ENCODE measurements at places on chromosomes 12 and 14. TPM values are rescaled to one million over a fixed set of nuclear protein-coding genes. Genes with fewer than 3 reads are reported as not detected.

GRCh38 chr12:104154286-104154685, 16.3 kb upstream of the NFYB start:
- H3K36me3 ChIP-seq = no peaks in the 10 kb centered on the region
- no peak for DNase-seq
- H3K27ac ChIP-seq = no peak overlapping the region
- no peak overlapping the region for H3K4me3 ChIP-seq

DNA sequence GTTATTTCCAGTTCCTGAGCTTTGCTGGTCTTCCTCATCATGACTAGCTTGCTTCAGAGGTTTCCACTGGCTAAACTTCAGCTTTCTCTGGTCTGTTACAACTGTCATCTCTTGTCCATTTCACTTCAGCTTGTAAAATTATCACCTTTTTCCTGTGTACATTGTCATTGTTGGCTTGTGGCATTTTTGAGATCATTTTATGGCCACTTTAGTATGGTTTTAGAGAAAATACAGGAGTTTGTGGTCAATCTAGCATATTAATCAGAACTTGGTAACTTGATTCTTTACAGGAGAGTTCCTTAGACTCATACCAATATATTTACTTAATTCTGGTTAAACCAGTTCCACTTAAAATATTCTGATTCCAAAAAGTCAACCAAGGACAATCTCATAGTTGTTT, 235.9 kb upstream of the KITLG start:
- H3K4me3 ChIP-seq = no peak overlapping the region
- DNase-seq = no peak
- H3K27me3 ChIP-seq = no peaks in the 10 kb centered on the region
- no peaks in the 10 kb centered on the region for H3K36me3 ChIP-seq
- no peaks in the 10 kb centered on the region for H3K4me1 ChIP-seq
- no peak overlapping the region for H3K27ac ChIP-seq

DNA sequence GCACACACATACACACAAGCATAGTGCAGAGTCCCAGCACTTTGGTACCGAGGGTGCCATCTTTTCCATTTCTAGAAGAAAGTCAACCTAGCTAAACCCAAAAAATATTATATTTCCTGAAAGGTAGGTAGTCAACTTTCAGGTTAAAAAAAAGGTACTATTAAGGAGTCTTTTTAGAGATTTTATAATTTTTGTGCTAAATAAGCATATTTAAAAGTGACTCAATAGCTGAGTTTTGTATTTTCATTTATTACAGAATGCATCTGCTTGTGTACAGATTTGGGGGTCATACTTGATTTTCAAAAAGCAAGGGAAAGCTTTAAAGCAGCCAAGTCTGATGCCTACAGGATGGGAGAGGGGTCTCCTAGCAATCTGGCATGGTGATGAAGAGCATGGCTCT, 34.6 kb downstream of the DCAF5 start:
- no peaks in the 10 kb centered on the region for H3K36me3 ChIP-seq
- no peaks in the 10 kb centered on the region for H3K4me1 ChIP-seq
- H3K4me3 ChIP-seq = no peak overlapping the region
- no peak for DNase-seq

GRCh38 chr12:130300090-130300489, 37.6 kb upstream of the PIWIL1 start:
- H3K27me3 ChIP-seq = no peaks in the 10 kb centered on the region
- DNase-seq = no peak
- H3K4me3 ChIP-seq = no peak overlapping the region

GRCh38 chr14:54672181-54672580, 105.3 kb downstream of the SAMD4A start:
- H3K27me3 ChIP-seq = no peaks in the 10 kb centered on the region
- H3K27ac ChIP-seq = no peak overlapping the region
- DNase-seq = no peak
- H3K4me1 ChIP-seq = peaks cover 23% of the 10 kb centered on the region
- H3K4me3 ChIP-seq = no peak overlapping the region

- DNase-seq = peak; percentile 70
- no peaks in the 10 kb centered on the region for H3K4me1 ChIP-seq
- no peak overlapping the region for H3K27ac ChIP-seq
- no peak overlapping the region for H3K4me3 ChIP-seq
Observed at GRCh38 chr14:96762650-96763049, 34.5 kb upstream of the VRK1 start.

DNA sequence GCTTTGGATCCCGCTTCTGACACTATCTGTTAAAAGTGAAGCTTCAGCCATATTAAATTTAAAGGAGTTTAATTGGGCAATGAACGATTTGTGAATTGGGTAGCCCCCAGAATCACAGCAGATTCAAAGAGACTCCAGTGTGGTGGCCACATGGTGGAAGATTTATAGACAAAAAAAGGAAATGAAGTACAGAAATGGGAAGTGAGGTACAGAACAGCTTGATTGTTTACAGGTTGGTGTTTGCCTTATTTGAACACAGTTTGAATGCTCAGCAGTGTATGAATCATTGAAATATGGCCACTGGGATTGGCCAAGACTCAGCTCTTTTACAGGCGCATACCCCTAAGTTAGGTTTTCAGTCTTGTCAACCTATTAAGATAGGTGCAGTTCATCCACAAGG, 21.9 kb downstream of the CCDC91 start:
- no peak overlapping the region for H3K27ac ChIP-seq
- H3K27me3 ChIP-seq = no peaks in the 10 kb centered on the region
- no peaks in the 10 kb centered on the region for H3K4me1 ChIP-seq
- no peaks in the 10 kb centered on the region for H3K36me3 ChIP-seq
- H3K4me3 ChIP-seq = no peak overlapping the region

GRCh38 chr12:110001596-110001995, 2.4 kb downstream of the ANKRD13A start:
- H3K4me3 ChIP-seq = no peak overlapping the region
- no peak overlapping the region for H3K27ac ChIP-seq
- H3K27me3 ChIP-seq = no peaks in the 10 kb centered on the region

GRCh38 chr12:58593557-58594304, 326.6 kb downstream of the LRIG3 start:
- peaks cover 3% of the 10 kb centered on the region for H3K4me1 ChIP-seq
- H3K27ac ChIP-seq = no peak overlapping the region
- H3K4me3 ChIP-seq = no peak overlapping the region
- no peaks in the 10 kb centered on the region for H3K27me3 ChIP-seq

DNA sequence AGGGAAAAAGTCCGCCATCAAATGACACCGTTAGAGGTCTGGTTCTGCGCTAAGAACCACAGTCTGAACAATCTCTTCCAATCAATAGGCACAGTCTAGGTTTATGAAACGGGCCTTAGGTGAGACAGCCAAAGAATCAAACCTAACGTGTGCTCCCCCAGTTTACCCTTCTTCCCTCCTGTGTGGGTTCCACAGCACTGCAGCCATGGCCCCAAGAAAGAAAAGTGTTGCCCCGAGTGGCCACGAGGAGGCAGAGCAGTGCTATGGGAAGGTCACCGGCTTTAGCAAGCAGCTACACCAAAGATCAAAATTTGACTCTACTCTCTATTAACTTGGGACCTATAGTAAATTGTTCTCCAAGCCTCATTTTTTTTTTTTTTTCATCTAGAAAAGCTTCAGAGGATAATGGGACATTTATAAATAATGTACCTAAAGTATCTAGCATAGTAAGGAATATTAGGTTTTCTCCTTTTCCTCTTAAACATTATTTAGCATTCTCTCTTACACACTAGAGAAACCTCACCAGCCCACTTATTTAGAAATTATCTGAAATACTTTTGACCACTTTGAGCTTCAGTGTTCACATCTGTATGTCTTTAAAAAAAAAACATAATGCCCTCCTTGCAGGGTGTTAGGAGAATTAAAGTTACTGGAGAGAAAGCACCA, 70.2 kb upstream of the GPHB5 start:
- no peak overlapping the region for H3K4me3 ChIP-seq
- H3K4me1 ChIP-seq = peaks cover 6% of the 10 kb centered on the region
- H3K36me3 ChIP-seq = no peaks in the 10 kb centered on the region
- no peaks in the 10 kb centered on the region for H3K27me3 ChIP-seq
- DNase-seq = peak; percentile 70

DNA sequence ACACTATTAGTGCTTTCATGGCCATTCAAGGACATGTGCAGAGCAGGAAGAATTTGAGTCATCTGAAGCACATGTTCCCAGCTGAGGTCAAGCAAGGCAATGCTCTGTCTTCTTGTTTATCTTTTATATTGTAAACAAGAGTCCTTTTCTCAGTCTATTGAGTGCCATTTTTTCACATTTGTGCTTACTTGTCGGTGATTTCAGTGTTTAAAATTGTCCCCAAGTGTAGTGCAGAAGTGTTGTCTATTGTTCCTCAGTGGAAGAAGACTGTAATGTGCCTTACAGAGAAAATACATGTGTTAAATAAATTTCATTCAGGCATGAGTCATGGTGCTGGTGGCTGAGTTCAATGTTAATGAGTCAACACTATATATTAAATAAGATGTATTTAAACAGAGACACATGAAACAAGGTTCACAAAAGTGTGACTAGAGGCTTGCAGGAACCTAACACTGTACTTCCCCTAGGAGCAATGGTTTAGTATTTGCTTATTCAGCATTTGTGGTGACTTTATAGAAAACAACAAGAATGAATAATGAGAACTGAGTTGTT, 391.1 kb downstream of the LRIG3 start:
- H3K36me3 ChIP-seq = no peaks in the 10 kb centered on the region
- no peaks in the 10 kb centered on the region for H3K27me3 ChIP-seq
- no peak for DNase-seq

GRCh38 chr14:49986343-49987014, 93.6 kb downstream of the ARF6 start:
- no peak for DNase-seq
- H3K4me1 ChIP-seq = peaks cover 30% of the 10 kb centered on the region
- peak overlapping the region; percentile 93 for H3K27ac ChIP-seq
- H3K36me3 ChIP-seq = no peaks in the 10 kb centered on the region
- H3K27me3 ChIP-seq = no peaks in the 10 kb centered on the region

GRCh38 chr12:55829967-55830600, 697 bp upstream of the DNAJC14 start:
- H3K4me1 ChIP-seq = peaks cover 21% of the 10 kb centered on the region
- H3K27ac ChIP-seq = peak overlapping the region; percentile 99
- H3K4me3 ChIP-seq = peak overlapping the region; percentile 32

GRCh38 chr14:59325906-59326305, 137.4 kb downstream of the DAAM1 start:
- no peak for DNase-seq
- H3K27ac ChIP-seq = no peak overlapping the region
- H3K4me1 ChIP-seq = peaks cover 2% of the 10 kb centered on the region
- H3K36me3 ChIP-seq = no peaks in the 10 kb centered on the region
- no peak overlapping the region for H3K4me3 ChIP-seq
- no peaks in the 10 kb centered on the region for H3K27me3 ChIP-seq

DNA sequence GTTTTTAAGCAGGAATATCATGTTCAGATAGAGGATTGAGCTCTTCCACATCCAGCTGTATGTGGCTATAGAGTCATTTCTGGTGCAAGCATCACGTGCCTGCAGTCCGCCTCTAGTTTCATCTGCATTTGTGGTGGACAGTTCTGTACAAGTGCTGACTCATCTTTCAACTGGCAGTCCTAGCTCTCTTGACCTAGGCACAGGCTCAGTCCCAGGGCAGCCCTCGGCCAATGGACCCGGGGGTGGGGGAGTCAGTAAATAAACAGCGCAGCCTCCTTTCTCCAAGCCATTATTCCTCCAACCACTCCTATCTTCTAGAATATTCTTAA, 41.8 kb upstream of the FRMD6 start:
- no peak overlapping the region for H3K4me3 ChIP-seq
- no peaks in the 10 kb centered on the region for H3K36me3 ChIP-seq
- peaks cover 22% of the 10 kb centered on the region for H3K4me1 ChIP-seq
- peak overlapping the region; percentile 89 for H3K27ac ChIP-seq

DNA sequence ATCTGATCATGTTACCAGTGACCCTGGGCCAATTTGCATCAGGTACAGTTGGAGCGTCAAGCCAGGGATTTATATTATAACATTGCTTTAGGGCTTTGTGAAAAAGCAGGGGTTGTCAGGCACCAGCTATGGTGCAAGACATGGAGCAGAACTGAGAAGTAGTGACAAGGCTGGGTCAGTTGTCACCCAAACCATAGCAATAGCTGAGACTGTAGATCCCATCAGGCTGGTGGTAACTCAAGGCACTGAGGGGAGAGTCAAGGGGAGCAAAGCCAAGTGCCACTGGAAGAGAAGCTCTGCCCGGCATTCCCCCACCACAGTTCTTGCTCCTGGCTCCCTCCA, 16.9 kb downstream of the BCL2L14 start:
- H3K27ac ChIP-seq = no peak overlapping the region
- no peaks in the 10 kb centered on the region for H3K27me3 ChIP-seq
- H3K4me1 ChIP-seq = peaks cover 1% of the 10 kb centered on the region
- no peak overlapping the region for H3K4me3 ChIP-seq

DNA sequence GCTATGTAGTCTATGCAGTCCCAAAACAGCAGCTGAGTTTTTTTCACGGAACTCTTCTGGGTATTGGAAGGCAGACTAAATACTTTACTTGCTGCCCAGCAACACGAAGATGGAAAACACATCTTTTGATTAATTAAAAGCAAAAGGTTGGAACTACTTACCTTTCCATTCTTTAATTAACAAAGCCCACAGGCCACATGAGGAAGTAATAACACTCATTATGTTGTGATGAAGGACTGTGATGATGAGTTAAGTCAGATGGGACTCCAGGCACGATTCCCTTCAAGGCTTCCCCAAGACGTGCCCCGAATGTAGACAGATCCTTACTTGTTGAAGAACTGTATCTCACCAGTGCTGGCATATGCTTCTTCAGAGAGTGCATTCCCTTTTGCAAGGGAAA, 129.0 kb downstream of the WIF1 start:
- H3K27ac ChIP-seq = no peak overlapping the region
- H3K4me1 ChIP-seq = peaks cover 3% of the 10 kb centered on the region
- no peak overlapping the region for H3K4me3 ChIP-seq
- no peak for DNase-seq
- H3K36me3 ChIP-seq = no peaks in the 10 kb centered on the region

DNA sequence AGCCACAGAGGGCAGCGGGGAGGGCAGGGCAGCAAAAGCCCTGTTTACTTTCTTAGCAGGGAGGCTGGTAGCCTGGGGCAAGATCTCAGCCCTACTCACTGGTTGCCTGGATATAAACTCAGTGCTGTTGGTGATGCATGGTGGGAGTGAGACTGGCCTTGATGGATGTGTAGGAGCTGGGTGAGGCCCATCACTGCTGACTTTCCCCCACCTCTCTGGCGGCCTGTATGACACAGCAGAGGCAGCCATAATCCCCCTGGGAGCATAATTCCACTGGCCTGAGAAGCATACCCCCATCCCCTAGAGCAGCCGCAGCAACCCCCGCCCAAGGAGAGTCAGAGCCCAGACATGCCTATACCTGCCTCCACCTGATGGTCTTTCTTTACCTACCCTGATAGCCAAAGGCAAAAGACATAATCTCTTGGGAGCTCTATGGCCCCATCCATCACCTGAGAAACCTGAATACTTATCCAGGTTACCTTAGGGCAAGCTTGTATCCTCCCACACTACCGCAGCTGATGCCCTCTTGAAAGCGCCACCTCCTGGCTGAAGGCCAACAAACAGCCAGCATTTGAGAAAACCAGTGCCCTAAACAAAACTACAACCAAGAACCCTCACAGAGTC, 59.3 kb downstream of the DNAI7 start:
- no peak for DNase-seq
- H3K4me3 ChIP-seq = no peak overlapping the region
- H3K4me1 ChIP-seq = no peaks in the 10 kb centered on the region
- H3K27me3 ChIP-seq = no peaks in the 10 kb centered on the region
- H3K36me3 ChIP-seq = no peaks in the 10 kb centered on the region
- H3K27ac ChIP-seq = no peak overlapping the region

STAB2 gene
- not detected for polyA plus RNA-seq

B4GALNT1 gene
- 0.97 TPM for polyA plus RNA-seq

C12orf75 gene
- 103 TPM for polyA plus RNA-seq

ABCB9 gene
- polyA plus RNA-seq = 5.5 TPM

RNASE1 gene
- polyA plus RNA-seq = 135 TPM

TPH2 gene
- polyA plus RNA-seq = not detected

IKZF4 gene
- 3.5 TPM for polyA plus RNA-seq

RTL1 gene
- 1.4 TPM for polyA plus RNA-seq

SOCS2 gene
- 30.9 TPM for polyA plus RNA-seq

MAP1LC3B2 gene
- 5.3 TPM for polyA plus RNA-seq

HRK gene
- polyA plus RNA-seq = 0.10 TPM
